ENCODE measurements at places on chromosomes 11 and 22.

- no peak for DNase-seq
Observed at GRCh38 chr11:87851234-87851633, 324.0 kb downstream of the RAB38 start.

GRCh38 chr11:79421820-79422219 lies 19.0 kb downstream of the TENM4 start:
- DNase-seq = no peak

DNA sequence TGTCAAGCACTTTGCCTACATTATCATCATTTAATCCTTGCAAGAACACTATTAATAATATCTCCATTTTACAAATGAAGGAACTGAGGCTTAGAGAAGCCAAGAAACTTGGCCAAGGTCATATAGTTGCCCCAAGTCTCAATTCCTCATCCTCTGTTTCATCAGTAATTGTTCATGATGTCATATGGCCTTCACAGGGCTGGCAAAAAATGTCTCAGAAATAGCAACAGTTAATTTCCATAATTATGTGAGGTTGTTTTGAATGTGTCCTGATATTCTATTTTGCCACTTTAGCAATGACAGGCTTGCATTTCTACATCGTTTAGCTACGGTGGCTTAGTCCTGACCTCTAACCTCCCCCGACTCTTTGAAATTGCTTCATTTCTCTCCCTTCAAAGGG lies 20.6 kb upstream of the TRIM44 start:
- no peak for DNase-seq

- DNase-seq = peak; percentile 81
Observed at GRCh38 chr22:49838771-49839717, 11.4 kb upstream of the BRD1 start.

GRCh38 chr11:63573881-63574855 lies 11.0 kb upstream of the PLAAT2 start:
- no peak for DNase-seq

- DNase-seq = no peak
Observed at GRCh38 chr11:130761560-130762220, 154.6 kb downstream of the SNX19 start.

GRCh38 chr22:35051791-35052190 lies 14.2 kb upstream of the ISX start:
- DNase-seq = no peak

DNA sequence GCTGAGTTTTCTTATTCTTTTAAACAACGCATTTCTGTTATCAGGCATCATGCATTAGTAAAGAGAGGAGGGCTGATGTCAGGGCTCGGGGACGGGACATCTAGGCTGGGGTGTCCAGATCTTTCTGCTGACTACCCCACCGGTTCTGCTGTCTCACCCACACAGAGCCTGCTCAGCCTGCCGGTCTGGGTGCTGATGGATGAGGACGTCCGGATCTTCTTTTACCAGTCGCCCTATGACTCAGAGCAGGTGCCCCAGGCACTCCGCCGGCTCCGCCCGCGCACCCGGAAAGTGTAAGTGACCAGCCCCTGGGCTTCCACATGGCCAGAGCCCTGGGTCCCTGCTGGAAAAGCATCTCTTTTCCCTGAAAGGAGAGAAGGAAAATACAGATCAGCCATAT lies 9.4 kb downstream of the NCF4 start:
- DNase-seq = no peak

DNA sequence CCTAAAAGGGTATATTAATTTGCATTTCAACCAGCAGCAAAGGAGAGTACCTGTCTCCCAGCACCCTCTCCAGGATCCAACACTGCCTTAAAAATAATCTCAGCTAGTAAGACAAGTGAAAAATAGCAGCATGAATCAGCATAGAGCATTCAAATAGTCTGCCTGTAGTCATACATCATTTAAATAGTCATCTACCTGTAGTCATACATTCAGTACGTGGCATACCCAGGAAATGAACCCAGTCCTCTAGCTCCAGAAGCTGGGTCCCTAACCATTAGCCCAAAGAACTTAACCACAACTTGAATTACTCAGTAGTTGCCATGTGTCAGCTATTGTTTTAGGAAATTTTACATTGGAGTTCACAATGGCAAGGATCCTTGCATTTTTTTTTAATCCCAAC lies 9.3 kb downstream of the TENM4 start:
- no peak for DNase-seq

GRCh38 chr11:69484427-69485259 lies 3.2 kb downstream of the LINC01488 start:
- no peak for DNase-seq

DNA sequence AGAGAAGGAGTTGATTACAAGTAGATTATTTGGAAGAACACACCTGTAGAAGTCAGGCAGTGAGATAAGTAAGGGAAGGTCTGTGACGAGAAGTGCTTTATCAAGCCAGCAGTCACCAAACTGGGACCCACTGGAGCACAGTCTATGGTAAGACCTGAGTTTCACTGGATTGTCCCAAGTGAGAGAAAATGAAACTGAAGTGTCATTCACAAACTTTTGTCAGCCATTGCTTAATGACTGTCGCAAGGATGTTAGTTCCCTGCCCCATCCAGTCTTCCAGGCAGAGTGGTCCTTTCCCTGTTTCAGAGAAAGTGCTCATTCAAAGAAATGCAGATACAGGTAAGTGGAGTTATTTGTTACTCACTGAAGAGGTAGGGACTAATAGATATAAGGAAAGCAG lies 728.0 kb upstream of the TENM4 start:
- DNase-seq = no peak

- no peak for DNase-seq
Observed at GRCh38 chr22:32686354-32686753, 115.2 kb upstream of the TIMP3 start.

- no peak for DNase-seq
Observed at GRCh38 chr11:107301878-107302277, 155.7 kb downstream of the CWF19L2 start.

GRCh38 chr11:74633406-74634393 lies 41.3 kb downstream of the POLD3 start:
- no peak for DNase-seq

- DNase-seq = no peak
Observed at GRCh38 chr11:69908511-69909220, 89.5 kb upstream of the FGF3 start.

- no peak for DNase-seq
Observed at GRCh38 chr11:79229047-79229446, 211.8 kb downstream of the TENM4 start.

- DNase-seq = no peak
Observed at GRCh38 chr11:10072142-10072541, 221.9 kb downstream of the SBF2 start.
